Epithelial cell of proximal tubule (primary cell): ENCODE measurements at places on chromosomes 3 and 15.

- DNase-seq: no peak
Observed at GRCh38 chr3:54433846-54434245, 311.5 kb downstream of the CACNA2D3 start.

DNA sequence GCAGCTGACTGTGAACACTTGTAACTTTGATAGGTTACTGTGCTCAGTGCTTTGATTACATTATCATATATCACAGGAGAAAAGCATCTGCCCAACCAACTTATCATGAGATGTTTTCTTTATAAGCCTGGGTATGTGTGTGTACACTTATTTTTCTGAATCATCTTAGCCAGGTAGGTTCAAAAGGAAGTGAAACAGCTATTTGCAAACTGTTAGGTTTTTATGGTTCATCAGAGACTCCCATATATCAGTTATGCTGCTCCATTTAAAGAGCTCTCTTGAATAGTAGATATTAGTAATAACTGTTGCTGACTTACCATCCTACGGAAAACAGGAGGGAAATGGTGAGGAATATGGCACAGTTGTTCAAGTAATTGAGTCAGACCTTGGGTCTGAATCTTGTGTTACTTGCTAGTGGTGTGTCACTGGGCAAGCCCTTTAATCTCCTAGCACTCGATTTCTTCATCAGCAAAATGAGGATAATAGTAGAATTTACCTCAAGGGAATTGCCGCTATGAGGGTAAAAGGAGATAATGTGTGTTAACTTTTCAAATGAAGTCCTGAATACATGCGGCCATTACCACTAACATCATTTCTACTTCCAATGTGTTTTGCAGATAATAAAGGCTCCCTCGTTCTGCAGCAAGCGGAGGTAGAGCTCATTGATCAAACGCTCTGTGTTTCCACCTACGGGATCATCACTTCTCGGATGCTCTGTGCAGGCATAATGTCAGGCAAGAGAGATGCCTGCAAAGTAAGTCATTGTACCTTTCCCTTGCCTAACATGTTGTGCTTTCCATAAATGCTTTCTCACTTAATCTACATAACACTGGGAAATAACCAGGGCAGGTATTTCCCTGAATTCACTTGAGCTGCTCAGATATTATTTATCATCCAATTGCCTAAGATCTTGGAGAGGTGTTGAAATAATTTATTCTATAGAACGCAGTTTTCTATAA, 7.8 kb upstream of the C3orf52 start:
- DNase-seq: no peak

- DNase-seq: no peak
Observed at GRCh38 chr3:43770426-43771103, 79.8 kb downstream of the ABHD5 start.

DNA sequence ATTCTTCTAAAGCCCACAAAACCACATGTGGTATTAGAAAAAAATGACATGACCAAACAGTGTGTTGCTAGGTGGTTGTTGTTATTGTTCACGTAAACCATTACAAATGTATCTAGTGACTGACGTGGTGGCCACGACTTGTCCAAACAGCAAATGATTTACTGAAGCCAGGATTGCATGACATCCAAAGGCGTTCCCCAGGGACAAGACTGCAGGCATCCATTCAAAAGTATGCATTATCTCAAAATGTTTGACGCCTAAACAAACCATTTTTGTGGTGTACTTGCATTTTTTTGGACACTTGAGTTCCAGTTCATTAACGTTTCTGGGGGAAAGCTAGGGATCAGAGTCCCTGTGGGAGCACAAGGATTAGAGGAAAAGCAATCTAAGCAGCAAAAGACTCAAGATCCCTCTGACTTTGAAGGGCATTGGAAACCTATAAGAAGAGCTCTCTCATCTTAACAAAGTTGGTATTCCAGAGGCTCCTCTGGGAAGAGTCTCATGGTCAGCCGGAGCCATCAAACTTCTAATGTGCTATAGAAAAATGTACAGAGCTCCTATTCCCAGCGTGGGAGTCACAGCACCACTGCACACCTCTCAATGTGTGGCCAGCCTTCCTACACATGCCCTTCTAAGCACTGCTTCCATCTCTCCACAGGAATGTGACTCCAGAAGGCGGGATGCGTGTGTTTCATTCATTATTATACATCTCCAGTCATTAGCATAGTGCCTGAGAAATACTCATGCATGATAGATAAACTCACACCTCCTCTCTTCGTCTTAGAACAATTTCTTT, 62.9 kb downstream of the FBN1 start:
- no peak for DNase-seq

DNA sequence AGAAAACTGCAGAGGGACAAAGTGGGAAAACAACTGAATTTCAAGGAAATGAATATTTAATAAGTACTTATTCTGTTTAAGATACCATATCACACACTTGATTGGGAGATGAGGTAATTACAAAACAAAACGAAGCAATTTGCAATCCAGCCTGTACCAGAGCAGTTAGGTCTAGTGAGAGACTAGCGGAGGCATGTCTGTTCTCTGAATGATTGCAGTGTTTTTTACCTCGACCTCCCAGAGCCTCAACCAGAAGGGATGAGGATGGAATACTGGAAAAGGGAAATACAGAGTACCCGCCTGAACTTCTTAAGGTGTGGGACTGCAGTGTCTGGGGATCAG, 59.5 kb downstream of the PIK3CB start:
- no peak for DNase-seq

GRCh38 chr3:127342735-127343134, 54.9 kb upstream of the PRR20G start:
- DNase-seq: no peak

GRCh38 chr3:11559816-11560633, 83.7 kb downstream of the VGLL4 start:
- DNase-seq: no peak

DNA sequence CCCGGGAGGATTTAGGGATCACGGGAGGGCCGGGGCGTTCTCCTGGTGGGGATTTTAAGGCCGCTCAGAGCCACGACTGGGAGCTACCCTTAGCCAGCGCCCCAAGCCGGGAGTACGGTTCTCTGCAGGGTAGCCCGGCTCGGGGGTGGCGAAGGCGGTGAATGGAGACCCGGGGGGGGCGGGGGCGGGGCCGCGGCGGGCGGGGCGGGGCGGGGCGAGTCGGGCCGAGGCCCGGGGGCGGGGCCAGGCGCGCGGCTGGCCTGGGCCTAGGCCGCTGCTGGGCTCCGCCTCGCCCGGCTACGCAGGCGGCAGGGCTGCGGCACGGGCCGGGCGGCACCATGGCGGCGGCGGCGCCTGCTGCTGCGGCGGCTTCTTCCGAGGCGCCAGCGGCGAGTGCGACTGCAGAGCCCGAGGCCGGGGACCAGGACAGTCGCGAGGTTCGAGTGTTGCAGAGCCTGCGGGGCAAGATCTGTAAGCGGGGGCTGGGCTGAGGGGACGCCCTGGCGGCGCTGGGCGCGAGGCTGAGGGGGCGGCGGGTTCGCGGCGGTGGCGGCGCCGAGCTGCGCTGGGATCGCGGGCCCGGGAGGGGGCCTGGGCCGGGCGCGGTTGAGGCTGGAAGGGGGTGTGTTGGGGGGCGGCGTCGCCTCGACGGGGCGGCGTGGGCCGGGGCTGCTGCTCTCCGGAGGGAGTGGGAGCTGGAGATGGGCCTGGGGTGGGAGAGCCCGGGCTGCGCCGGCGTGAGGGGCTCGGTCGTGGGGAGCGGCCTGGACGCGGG, at the start of gene RASA2:
Gene RASA2, plus strand, starts transcription at position 282 of the 775 bp plus-strand sequence. Its CDS starts 57 bp downstream, at position 339.
- DNase-seq: no peak

DNA sequence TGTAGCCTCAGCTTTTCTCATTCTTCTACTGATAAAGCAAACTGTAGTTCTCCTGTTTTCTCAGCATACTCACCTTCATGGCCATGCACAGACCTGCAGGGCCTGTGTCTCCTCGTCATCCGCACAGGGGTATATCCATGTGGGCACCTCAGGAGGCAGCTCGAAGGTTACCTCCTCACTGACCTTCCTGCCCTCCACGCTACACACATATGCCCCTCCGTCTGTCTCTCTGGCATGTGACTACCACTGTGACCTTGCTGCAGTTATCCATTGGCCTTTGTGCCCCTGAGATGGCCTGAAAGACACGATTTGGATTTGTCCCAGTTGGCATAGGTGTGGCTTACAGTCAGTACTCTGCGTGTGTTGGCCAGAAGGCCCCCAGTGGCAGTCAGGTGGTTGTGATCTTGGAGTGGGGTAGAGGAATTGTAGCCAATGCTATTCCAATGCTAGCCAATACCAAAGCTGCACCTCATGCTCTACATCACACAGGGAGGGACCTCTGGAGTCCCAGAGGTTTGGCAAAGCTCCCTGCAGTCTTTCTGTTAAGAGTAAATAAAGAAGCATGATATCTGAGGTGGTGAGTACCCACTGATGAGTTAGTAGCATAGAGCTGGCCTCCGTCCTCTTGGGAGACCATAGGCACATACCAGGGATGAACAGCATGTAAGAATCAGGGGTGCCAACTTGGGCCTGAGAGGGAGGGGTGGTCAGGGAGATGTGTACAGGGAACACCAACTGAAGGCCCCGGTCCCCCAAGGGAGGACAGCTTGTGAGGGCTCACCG, 143.4 kb downstream of the EEFSEC start:
- no peak for DNase-seq

DNA sequence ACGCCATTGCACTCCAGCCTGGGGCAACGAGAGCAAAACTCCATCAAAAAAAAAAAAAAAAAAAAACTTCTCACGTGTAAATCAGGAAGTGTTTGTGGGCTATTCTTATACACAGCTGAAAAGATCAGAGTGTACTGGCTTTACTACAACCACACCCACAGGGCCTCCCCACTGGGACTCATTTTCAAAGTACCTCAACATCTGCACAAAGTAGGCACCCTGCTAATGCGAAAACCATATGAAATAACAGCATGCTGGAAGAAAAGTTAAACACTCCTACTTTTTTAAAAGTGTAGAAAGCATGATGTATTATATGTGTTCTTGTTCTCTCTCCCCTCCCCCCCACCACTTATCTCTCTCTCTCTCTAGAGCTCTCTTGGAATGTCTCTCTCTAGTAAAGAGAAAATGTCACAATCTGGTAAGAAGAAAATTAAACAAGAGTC, 11.1 kb downstream of the UACA start:
- no peak for DNase-seq

DNA sequence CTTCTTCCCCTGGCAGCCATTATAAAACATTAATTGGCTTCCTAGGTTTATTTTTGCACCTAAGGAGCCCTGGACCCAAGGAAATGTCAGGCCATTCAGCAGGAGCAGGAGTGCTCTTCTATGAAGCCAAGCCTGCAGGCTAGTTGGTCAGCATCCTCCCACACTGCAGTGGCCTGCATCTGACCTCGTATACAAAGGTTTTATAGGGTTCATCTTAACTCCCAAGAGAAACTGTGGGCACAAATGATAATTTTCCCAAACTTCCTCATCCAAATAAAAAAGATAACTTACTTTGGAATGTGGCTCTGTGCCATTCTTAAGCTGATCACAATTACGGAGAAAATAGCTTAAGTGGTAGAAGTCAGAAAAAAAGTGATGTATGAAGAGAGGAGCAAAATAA, 19.4 kb downstream of the PLSCR1 start:
- DNase-seq: no peak

- DNase-seq: no peak
Observed at GRCh38 chr15:27705056-27705455, 394.1 kb downstream of the OCA2 start.

DNA sequence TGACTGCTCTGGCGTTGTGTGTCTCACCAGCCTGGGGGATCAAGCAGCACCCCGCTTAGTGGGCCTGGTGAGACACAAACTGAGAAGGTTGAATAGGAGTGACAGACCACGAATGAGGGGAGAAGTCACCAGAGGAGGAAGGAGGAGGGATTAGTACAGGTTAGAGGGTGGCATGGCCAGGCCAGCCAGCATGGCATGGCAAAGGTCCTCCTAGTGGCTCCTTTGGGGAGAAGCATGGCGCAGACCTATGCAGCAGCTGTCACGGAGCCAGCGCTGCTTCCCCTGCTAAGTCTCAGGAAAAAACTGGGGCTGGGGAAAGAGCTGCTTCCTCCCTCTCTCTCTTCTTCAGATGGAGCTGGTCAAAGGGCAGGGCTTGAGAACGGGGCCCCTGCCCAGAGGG, 48.6 kb downstream of the ZDHHC3 start:
- no peak for DNase-seq

DNA sequence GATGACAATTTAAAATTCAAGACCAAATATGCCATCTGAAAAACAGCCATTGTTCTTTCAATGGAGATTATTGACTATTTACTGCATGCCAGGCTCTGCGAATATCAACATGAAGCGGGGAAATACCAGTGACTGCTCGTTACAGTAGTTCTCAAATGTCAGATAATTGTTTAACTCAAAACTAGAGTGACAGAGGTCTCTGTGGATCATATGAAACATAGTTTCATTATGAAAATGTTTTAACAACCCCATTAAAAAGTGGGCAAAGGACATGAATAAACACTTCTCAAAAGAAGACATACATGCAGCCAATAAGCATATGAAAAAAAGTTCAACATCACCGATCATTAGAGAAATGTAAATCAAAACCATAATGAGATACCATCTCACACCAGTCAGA, 50.0 kb upstream of the GPR149 start:
- no peak for DNase-seq

DNA sequence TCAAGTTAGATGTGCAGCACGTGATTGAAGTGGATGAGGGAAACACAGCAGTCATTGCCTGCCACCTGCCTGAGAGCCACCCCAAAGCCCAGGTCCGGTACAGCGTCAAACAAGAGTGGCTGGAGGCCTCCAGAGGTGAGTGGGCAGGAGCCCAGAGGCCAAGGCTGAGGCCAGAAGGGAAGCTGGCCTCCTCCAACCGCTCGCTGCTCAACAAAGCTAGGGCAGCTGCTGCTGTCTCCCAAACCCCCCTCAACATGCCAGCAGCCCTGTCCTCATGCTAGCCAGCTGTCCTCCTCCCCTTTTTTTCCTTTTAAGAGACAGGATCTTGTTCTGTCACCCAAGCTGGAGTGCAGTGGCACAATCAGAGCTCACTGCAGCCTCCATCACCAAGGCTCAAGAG, 57.0 kb downstream of the BOC start:
- DNase-seq: no peak

GRCh38 chr3:194667363-194667762, 4.6 kb downstream of the LSG1 start:
- DNase-seq: no peak

DNA sequence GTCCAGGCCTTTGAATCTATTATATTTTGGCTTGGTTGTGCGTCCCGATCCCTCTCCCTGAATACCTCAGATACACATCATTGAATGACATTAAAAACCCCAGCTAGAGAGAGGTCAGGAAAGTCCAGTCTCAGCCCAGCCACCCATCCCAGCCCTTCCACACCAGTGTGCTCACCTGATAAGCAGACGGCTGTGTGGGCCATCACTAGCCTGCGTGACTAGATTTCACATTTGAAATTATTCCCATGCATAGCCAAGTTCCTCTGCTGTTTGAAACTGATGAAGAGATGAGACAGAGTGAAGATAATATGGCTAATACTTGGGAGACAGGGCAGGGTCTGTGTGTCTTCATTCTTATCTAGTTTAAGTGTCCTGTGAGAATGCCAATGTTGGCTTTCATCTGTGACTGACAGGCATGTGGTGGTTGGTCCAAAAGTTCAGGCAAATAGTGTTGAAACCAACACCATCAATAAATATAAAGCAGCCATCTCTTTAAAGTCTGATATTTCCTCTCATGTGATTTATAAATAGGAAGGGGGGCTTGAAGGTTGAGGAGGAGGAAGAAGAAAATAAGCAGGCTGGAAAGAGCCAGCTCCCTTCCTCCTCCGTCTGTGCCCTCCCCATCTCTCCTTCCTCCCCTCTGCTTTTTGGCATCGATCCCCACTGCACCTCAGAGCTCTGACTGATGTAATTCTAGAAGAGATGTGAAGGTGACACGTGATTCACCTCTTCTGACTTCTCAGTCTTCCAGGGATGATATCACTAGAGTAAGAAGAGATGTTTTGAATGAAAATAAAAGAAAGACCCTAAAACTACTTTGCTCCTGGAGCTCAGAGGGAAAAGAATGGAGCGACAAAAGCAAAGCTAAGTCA, 5.1 kb downstream of the FAM43A start:
- no peak for DNase-seq
